Activated CD4-positive, alpha-beta T cell treated with anti-CD3 and anti-CD28 coated beads, Interleukin-2, amount 50 U/mL, for 48 hours (primary cell): ENCODE measurements at places on chromosomes 16 and 17.

- DNase-seq = no peak
Measured at GRCh38 chr17:57226793-57227192, 29.5 kb upstream of the MSI2 start.

DNA sequence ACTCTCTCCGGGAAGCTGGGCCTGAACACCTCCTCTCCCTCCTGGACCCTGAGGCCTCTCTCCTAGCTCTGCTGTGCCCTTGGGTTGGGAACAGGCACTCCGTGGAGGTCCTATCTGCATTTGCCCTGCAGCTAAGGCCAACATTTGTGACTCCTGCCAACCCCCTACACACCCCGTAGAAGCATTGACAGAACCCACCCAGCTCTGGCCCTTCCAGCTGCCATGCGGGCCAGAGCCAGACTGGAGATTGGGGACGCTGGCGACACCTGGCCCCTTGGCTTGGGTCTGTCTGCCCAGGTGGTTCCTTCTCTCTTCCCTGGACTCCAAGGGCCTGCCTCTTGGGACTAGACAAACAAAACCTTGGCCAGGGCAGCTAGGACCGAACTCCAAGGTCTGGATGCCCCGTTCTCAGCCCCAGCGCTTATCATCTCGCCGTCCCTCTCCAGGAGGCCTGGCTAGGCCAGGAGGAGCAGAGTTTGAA is 644 bp upstream of the RHBDF2 start:
- DNase-seq = no peak

GRCh38 chr16:31474173-31474714 is 2.3 kb downstream of the TGFB1I1 start:
- no peak for DNase-seq

DNA sequence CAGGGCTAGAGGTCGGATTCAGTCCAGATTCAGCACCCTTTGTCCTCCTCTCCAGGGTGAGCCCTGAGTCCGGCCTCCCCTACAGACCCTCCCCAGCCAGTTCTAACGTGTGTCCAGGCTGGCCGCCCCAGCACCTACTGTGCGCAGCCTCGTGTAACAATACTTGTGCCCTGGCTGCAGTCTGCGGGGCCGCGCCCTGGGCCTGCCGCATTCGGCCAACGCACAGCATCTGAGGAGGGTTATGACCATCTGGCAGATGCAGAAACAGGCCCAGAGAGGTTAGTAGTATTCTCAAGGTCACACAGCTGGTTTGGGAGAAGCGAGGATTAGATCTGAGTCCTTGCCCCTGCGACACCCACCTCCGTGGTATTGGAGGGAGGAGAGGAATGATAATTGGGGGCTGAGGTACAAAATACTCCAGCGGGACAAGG is 968 bp downstream of the RIPOR1 start:
- no peak for DNase-seq

DNA sequence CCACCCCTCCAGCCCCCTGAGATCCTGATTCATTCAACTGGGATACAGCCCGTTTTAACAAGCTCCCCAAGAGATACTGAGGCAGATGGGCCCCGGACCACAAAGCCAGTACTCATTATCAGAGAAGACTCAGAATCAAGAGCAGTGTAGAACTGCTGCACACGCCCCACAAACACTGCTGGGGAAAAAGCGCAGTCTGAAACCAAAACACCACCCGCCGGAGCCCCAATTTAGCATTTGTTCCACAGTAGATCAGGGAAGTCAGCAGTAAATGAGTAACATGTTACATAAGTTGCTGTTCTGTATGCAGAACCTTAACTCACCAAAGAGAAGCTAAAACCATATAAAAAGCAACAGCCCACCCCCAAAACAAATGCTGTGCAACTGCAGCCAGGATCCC is 123.6 kb downstream of the CDYL2 start:
- DNase-seq = no peak

GRCh38 chr17:60909405-60909804 is 231.8 kb downstream of the BCAS3 start:
- no peak for DNase-seq

DNA sequence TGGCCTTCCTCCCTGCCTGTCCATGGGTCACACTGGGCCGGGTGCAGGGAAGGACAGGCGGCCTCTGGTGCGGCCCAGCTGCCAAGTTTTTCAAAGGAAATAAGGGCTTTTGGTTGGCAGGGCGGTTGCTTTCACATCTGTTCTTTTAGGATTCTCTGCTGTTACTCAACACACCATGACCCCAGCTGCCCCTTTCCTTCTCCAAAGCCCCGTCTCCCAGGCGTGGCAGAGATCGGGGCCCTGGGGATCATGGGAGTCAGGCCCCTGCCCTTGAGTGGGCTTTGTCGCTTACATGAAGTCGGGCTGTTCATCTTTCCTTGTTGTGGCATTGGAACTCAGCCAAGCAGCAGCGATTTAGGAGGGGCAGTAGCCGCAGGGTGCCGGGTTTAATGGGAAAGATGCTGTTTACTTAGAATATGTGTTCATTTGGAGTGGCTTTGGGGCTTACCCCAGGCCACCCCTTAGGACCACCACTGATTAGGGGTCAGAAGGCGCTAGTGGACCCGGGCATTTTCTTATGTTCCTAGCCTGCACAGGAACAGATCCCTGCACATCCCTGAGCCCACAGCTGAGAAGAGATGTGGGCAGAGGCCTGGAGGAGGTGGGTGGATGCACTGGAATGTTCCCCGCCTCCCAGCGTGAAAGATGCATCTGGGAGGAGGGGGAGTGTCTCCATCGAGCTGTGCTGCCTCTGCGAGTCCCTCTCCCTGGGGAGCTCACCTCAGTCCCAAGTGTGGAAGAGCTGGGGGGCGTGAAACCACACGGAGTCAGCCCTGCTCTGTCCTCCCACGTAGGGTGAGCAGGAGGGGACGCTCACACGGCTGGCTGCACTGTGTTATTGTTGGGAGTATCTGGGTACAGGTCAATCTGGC is 6.8 kb upstream of the ADCY7 start:
- DNase-seq = no peak

GRCh38 chr16:68328151-68328859 is 17.5 kb downstream of the PRMT7 start:
- peak; percentile 84 for DNase-seq

GRCh38 chr16:24986512-24987303 is 28.5 kb downstream of the ARHGAP17 start:
- DNase-seq = no peak

DNA sequence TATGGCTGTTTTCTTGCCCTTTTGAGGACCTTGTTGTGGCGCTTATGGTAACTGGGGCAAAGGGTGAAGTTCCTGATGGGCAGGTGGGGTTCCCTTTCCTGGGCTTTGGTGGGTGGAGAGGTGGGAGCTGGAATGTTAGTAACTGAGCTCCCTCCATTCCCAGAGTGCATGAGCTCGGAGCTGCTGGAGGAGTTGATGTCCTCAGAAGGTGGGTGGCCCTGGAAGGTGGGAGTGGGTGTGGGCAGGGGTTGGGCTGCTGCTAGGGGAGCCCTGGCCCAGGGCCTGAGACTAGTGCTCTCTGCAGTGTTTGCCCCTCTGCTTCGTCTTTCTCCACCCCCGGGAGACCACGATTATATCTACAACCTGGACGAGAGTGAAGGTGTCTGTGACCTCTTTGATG is 1.2 kb upstream of the ELMO3 start:
- DNase-seq = no peak

DNA sequence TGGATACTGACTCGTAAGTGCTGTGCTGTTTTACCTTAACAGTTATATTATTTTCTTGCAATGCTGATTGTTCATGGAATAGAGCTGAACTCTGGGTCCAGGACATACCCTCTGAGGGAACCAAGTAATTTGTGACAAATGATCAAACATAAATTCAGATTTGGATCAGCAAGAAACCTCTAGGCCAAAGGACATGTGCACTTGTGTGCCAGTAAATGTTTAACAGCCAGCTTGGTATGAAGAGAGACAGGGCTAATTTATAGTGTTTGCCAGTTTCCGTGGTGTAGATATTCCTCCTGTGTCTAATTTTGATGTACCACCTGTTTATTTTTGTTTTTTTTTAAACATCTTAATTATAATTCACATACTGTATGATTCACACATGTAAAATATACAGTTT is 30.8 kb upstream of the MRC2 start:
- no peak for DNase-seq

- no peak for DNase-seq
Measured at GRCh38 chr16:86100205-86101136, 201.5 kb downstream of the IRF8 start.

- peak; percentile 52 for DNase-seq
Measured at GRCh38 chr17:75864448-75864871, 9.3 kb upstream of the WBP2 start.

GRCh38 chr17:81228420-81228819 is 5.7 kb upstream of the CEP131 start:
- no peak for DNase-seq

- DNase-seq = no peak
Measured at GRCh38 chr16:57807252-57807967, 5.1 kb upstream of the KIFC3 start.

DNA sequence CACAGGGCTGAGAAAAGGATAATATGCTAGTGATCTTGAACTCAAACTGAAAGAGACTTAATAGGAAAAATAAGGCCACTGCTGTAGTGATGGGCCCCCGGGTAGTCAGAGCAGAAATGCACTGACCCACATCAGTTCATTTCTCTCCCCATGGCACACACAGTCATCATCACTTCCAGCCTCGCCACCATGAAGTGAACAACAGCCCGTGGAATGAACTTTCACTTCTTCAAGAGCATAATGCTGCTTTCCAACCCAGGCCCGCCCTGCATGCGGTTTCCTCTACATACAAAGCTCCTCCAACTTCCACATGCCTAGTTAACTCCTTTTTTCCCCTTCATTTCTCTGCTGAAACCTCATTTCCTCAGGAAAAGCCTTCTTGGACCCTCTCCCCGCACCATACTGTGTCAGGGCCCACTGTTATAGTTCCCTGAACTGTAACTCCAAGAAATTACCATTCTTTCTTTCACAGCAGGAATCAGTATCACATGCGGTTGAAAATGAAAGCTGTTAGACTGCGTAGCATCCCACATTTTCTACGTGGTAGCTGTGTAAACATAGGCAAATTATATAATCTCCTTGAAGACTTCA is 65.8 kb upstream of the SMIM36 start:
- peak; percentile 69 for DNase-seq

GRCh38 chr16:53207810-53208752 is 153.3 kb downstream of the CHD9 start:
- DNase-seq = no peak

DNA sequence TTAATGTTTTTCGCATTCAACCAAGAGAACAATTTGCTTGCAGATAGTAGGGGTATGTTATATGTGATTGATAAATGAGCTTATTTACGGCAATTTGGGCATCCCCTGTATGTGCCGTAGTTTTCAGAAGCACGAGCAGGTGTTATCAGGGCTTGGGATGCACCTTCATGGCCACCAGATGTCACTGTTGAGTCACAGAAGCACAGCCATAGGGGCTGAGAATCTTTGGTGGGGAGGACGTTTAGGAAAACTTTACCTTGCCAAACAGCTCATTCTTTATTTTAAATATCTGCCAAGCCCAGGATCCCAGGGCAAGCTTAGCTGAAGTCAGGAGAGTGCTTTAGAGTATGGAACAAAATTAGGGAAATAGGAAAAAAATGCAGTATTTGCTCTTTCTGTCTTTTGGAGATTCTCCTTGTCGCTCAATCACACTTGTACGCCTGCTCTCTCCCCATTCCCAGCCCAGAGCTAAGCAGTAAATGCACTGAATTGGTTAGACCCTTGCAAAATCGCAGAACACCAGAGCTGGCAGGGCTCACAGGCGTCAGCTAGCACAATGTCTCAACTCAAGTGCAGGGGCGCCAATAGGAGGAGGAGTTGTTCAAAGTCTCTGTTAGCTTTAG is 93.6 kb upstream of the MPHOSPH6 start:
- DNase-seq = peak; percentile 53

GRCh38 chr17:2051933-2052559 is 2.9 kb upstream of the HIC1 start:
- no peak for DNase-seq

DNA sequence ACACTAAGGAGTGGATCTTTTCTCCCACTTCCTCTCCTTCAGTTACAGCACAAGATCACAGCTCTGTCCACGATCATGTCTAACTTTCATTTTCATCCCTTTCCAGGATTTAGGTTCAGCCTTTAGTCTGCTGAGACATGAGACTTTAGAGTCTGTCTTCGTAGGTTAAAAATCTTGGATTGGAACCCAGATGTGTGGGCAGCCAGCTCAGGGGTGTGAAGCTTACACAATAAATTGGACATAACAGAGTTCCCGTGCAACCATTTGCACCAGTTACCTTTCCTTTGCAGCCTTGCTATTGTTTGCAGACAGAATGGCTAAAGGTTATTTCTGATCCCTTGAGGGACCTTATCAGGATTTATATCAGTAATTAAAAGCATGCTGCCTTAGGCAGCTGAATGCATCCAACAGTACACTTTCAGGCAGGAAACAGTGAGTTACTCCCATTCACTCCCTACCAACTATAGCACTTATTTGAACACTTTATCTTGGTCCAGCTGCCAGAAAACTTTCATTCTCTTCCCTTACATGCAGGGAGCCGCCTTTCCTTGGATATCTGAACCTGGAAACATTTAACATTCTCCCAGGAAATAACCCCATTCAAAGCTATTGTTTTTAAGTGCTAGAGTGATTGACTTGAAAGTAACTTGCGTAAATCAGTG is 87.3 kb downstream of the TMEM100 start:
- no peak for DNase-seq

DNA sequence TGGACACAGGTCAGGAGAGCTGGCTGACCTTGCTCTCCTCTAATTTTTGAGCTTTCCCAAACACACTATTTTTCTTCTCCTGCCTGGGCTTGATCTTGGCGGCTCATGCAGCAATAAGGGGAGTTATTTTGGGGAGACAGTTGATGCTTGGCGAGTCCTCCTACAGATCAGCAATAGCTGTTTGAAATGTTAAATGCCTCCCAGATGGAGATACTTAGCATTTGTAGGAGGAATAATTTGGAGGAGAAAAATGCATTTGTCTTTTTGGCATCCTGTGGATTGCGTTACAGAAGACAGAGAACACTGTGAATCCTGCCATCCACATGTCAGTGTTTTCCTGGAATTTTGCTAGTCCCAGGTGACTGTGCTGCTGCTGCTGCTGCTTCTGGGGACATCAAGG is 328.0 kb upstream of the XYLT1 start:
- no peak for DNase-seq

GRCh38 chr16:78689536-78689935 is 590.1 kb downstream of the WWOX start:
- DNase-seq = no peak

- DNase-seq = no peak
Measured at GRCh38 chr16:85602402-85603202, 10.5 kb upstream of the GSE1 start.

- peak; percentile 46 for DNase-seq
Measured at GRCh38 chr17:28381141-28381825, 9.8 kb downstream of the SARM1 start.

GRCh38 chr17:40551091-40551878 is 14.0 kb downstream of the CCR7 start:
- no peak for DNase-seq

DNA sequence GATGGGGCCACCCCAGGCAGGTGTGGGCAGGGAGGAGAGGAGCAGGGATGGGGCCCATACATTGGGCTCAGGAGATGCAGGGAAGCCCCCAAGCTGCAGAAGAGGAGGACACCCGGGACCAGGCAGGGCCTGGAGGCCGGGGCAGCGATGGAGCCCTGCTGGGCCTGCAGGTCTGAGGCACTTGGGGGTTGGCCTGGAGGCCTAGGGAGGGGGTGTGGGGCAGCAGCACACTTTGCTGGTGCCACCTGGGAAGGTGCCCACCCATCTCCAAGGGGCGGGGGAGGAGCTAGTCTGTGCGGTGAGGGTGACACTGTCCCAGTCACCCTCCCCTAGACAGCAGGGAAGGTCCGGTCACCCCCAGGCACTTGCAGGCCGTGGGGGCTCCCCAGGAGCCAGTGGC is 6.4 kb upstream of the CCDC57 start:
- no peak for DNase-seq
